Psoas muscle (tissue), 8 donors: ENCODE measurements at places on chromosomes 5 and 9. TPM values are rescaled to one million over a fixed set of nuclear protein-coding genes. Genes with fewer than 3 reads are reported as not detected.
A peak's percentile ranks its signal among the peaks of the same experiment; 100 is the strongest.

The C5 gene
- polyA plus RNA-seq = 0.52 TPM

DNA sequence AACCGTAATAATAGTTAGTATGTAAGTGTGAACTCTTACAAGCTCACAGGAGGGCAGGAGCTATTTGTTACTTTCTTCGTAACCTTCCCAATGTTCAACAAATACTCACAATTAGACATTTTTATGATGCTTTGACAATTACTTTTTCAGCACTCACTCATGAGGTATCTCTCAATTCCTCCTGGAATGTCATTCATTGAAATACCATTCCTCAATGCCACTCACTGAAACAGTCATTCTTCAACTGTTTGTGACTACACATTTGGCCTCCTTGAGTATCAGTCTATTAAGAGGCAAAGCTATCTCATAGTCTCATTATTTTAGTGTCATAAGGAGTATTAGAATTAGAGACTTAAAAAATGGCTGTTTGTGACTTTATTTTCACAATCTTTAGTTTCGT, 734.1 kb upstream of the DMAC1 start:
- no peak for DNase-seq

The KCNMB1 gene
- 0.25 TPM for polyA plus RNA-seq

The RC3H2 gene
- 11.3 TPM for polyA plus RNA-seq

DNA sequence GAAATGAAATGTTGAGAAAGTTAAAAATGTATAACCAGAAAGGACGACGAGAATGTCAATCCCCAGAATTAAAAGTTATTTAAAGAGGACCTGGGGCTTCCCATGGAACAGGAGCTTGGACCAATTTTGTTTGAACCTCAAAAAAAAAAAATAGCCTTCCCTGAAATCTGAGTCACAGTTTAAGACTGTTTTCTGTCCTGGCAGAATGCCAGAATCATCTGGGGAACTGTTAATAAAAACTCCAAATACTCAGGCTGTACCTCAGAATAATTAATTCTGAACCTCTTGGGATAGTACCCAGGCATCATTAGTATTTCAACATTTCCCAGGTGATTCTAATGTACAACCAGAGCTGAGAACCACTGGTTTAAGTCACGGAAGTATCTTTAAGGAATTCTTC, 102.2 kb upstream of the SLCO6A1 start:
- DNase-seq = no peak

DNA sequence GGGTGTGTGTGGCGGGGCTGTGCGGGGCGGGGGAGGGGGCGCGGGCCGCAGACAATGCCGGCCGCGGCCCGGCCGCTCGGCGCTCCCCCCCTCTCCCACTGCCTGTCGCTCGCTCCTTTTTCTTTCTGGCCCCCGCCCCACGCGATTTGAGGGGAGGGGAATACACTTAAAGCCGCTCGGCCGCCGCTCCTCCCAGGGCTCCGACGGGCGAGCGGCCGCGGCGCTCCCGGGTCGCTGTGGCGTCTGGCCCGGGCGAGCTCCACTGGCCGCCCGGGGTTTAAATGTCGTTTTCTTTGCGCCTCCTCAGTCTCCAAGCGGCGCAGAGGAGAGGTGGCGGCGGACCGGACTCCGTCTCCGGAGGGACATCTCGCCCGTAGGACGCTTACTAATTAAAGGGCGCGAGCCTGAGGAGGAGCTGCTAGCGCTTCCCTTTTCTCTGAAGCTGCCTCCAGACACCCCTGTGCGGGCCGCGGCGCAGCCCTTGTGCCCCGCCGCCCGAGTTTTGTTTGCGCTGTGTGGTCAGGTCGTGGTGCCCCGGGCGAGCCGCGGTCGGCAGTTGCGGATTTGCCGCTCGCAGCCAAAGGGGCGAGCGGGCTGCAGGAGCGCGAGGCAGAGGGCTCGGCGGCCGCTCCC, 1.4 kb downstream of the ZSWIM6 start:
- DNase-seq = peak; percentile 46

- DNase-seq = no peak
Measured at GRCh38 chr9:133253268-133253667, 21.7 kb downstream of the ABO start.

DNA sequence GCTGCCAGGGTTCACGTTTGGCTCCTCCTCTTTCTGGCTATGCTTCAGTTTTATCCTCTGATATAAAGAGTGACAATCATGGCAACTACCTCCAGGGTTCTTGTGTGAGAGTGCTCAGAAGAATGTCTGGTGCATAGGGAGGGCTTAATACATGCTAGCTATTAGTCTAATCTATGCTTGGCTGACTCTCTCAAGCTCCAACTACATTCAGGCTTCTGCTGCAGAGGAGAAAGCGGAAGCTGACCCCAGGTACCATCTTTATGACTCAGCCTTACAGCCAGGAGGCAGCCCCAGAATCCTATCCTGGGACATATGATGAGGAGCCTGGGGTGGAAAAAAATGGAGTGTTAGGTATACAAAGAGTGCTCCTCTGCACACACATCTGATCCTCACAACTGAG, 32.1 kb upstream of the RASGRF2 start:
- DNase-seq = no peak

GRCh38 chr9:71858102-71858798, 52.7 kb downstream of the ABHD17B start:
- DNase-seq = no peak

GRCh38 chr9:14327036-14327435, 13.1 kb upstream of the NFIB start:
- DNase-seq = no peak

The OR1N1 gene
- polyA plus RNA-seq = not detected

DNA sequence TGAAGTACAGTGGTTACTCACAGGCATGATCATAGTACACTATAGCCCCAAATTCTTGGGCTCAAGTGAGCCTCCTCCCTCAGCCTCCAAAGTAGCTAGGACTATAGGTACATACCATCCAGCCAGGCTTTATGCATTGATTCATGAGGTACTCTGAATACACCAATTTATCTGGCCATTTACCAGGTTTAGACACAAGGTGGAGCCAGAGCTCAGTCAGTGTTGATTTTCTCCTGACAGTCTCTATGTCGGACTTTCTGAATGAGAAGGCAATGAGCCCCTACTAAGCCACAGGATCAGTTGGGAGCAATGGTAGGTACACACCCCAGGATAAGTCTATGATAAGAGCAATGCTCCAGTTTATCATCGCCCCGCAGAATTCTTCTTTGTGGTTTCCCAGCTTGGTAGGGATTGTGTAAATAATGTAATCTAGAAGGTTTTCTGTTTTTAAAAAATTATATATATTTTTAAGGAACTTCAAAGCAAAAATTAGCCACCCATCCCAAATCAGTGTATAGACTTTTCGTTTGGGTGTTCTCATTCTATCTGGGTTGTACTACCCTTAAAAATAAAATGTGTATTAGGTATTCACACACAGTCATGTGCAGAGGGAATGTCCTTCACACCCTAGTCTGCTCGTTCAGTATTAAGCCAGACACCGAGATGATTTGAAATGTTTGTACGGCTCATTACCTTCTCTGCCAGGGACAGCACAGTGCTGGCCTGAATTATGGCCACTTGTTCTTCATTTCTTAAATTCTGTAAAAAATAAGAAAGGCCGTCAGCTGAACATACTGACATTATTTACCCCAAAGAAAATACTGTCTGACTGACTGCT, 118.4 kb upstream of the DPYSL3 start:
- DNase-seq = no peak

DNA sequence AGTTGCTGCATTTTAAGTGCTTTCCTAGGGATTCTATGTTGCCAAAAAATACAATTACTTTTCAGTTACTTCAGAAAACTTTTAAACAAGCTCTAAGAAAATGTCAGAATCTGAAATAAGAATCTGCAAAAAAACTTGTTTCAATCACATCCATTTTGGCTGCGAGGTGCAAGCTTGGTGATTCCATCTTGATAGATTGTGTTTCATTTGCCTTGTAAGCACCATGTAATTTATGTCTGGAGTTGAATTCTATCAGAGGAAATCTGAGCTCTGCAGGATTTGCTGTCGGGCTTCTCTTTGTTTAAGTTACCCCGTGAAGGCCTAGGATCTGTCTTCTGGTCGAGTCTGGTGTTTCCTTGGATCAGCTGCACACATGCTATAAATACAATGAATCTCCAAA, 40.4 kb upstream of the MAN2A1 start:
- DNase-seq = no peak

DNA sequence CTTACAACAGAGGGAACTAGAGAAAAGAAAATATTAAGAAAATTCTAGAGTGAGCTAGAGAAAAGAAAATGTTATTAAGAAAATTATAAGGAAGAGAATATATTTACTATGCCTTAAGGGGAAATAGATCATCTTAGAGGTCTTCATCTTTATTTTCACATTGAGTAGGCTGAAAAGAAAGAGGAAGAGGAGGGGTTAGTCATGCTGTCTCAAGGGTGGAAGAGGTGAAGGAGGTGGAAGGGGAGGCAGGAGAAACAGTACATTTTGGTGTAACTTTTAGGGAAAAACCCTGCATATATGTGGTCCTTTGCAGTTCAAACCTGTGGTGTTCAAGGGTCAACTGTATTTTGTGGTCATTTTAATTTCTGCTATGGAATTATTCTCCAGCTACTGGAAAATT, 46.6 kb downstream of the PPIP5K2 start:
- DNase-seq = no peak

DNA sequence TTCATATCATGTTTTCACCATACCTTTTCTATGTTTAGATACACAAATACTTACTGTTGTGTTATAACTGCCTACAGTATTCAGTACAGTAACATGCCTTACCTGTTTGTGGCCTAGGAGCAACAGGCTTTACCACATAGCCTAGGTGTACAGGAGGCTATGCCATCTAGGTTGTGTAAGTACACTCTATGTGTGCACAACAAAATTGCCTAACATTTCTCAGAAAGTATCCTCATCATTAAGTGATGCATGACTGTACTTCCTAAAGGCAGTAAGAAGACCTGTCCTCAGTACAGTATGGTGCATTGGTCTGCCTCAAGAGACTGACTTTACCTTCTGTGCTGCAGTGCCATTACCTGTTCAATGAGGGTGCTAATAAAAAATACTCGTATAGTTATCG, 7.9 kb downstream of the TXN start:
- DNase-seq = no peak

DNA sequence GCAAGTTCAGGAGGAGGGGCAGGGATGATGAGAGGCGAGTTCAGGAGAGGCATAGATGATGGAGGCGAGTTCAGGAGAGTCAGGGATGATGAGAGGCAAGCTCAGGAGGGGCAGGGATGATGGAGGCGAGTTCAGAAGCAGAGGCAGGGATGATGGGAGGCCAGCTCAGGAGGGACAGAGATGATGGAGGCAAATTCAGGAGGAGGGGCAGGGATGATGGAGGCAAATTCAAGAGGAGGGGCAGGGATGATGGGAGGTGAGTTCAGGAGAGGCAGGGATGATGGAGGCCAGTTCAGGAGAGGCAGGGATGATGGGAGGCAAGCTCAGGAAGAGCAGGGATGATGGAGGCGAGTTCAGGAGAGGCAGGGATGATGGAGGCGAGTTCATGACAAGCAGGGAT, 17.8 kb upstream of the SPOCK1 start:
- no peak for DNase-seq

DNA sequence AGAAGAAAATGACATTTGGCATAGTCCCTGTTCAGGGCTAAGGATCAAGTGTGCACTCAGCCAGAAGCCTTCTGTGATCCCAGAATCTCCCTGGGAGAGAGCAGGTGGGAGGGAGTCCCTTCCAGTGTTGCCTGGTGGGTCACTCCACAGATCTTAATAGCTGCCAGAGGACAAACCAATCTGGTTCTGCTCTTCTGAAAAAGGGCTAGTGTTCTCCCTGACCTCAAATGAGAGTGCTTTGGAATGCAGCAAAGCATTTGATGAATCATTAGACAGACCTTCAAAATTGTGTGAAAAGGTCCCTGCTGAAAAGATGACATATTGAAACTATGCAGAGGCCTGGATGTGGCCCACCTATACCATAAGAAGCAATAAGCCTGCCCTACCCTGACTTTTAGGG, 339.7 kb downstream of the TMEM232 start:
- DNase-seq = no peak

GRCh38 chr5:36690041-36690961, 83.9 kb downstream of the SLC1A3 start:
- peak; percentile 84 for DNase-seq

- no peak for DNase-seq
Measured at GRCh38 chr9:94014066-94014654, 59.0 kb upstream of the BARX1 start.

DNA sequence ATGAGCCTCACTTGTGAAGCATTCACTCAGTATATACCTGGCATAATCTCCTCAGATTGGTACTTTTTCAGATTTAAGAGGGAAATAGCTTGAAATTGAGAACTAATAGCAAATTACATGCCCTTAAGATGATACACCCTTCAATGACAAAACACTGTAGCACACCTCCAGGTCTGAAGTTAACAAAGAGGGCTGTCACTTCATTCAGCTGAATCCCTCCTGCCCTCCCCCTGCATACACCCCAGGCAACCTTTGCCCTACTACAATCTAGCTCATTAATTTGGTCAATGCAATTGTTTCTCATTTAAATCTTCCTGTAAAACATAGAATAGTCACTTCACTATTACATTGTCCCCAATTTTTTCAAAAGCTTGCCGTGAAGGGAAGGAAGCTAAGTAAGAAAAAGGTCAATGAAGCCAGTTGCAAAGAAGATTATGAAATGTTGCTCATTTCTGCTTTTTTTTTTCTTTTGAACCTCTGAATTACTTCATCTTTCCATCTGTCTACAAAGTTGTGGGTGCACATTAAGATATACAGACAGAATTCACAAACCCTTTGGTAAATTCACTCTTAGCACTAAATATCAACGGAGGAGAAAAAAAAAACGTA, 294.8 kb upstream of the PTGER4 start:
- no peak for DNase-seq

The CDC25C gene
- 0.12 TPM for polyA plus RNA-seq

DNA sequence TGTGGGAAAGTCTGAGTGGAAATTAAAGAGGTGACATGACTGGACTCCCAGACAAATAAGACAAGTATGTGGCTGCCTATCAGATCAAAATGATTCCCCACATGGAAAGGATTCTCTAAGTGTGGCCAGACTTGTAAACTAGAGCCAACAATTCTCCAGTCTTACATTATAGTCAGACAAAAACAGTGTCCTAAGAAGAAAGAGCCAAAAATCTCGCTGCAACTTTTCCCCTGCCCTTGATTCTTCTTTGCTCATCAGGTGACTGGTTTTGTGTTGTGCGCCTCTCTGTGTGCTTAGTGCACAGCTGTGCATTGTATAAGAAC, 164.2 kb upstream of the TARS1 start:
- DNase-seq = no peak

- no peak for DNase-seq
Measured at GRCh38 chr9:130945173-130945572, 6.1 kb upstream of the FIBCD1 start.

GRCh38 chr5:2752059-2752820, 763 bp upstream of the IRX2 start:
- no peak for DNase-seq

GRCh38 chr9:115058684-115059315, 59.2 kb downstream of the TNC start:
- DNase-seq = no peak

The TGFBI gene
- 28.3 TPM for polyA plus RNA-seq

The OBP2B gene
- not detected for polyA plus RNA-seq
